ENCODE measurements at places on chromosomes 16 and 17.

DNA sequence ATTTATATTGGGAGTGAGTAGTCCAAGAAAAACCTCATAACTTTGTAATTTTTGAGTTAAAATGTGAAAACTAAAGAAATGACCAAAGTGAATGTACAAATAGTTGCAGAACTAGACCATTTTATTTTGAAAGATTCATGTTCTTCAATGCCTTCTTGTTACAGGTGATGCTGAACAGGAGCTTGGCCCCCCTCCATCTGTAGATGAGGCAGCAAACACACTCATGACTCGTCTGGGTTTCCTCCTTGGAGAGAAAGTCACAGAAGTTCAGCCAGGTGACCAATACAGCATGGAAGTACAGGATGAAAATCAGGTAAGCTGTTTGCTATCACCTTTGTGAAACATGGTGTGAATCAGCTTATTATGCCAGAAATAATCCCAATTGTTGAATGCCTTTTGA is 227.8 kb downstream of the TANC2 start:
- no peak for DNase-seq

- DNase-seq, result no peak
Observed at GRCh38 chr17:17978481-17979424, 6.1 kb downstream of the DRC3 start.

- DNase-seq, result no peak
Observed at GRCh38 chr16:29686740-29687332, 7.9 kb downstream of the QPRT start.

- no peak for DNase-seq
Observed at GRCh38 chr16:52165961-52166360, 381.0 kb downstream of the TOX3 start.

GRCh38 chr16:81699596-81699995 is 79.5 kb upstream of the PLCG2 start:
- DNase-seq, result no peak

Measured in activated T-cell treated with anti-CD3 and anti-CD28 coated beads for 4 hours (primary cell).